ENCODE measurements at places on chromosomes 5 and 9. TPM values are rescaled to one million over a fixed set of nuclear protein-coding genes. Genes with fewer than 3 reads are reported as not detected.
A peak's percentile ranks its signal among the peaks of the same experiment; 100 is the strongest.

GRCh38 chr5:151222054-151222789, 1.7 kb downstream of the CCDC69 start:
- H3K27ac ChIP-seq: no peak overlapping the region
- no peaks in the 10 kb centered on the region for H3K36me3 ChIP-seq
- no peaks in the 10 kb centered on the region for H3K4me1 ChIP-seq
- H3K27me3 ChIP-seq: peaks cover 33% of the 10 kb centered on the region
- DNase-seq: no peak

Gene TSLP
- total RNA-seq: not detected

Gene DEPDC1B
- total RNA-seq: 142 TPM

DNA sequence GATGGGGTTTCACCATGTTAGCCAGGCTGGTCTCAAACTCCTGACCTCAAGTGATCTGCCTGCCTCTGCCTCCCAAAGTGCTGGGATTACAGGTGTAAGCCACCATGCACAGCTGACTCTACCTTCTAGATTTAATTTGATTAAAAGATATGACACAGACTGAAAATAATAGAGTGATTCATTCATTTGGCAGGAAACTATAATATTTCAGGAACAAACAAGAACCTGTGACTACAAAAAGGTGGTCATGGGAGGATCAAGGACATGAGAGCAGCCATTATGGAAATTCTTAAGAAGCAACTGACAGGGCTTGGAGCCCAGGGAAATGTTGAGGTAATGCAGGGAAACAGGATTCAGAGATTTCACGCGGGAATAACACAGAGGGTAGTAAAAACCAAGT, 265.5 kb upstream of the DAP start:
- no peak for DNase-seq
- no peak overlapping the region for H3K4me3 ChIP-seq
- H3K36me3 ChIP-seq: no peaks in the 10 kb centered on the region
- H3K27me3 ChIP-seq: no peaks in the 10 kb centered on the region

DNA sequence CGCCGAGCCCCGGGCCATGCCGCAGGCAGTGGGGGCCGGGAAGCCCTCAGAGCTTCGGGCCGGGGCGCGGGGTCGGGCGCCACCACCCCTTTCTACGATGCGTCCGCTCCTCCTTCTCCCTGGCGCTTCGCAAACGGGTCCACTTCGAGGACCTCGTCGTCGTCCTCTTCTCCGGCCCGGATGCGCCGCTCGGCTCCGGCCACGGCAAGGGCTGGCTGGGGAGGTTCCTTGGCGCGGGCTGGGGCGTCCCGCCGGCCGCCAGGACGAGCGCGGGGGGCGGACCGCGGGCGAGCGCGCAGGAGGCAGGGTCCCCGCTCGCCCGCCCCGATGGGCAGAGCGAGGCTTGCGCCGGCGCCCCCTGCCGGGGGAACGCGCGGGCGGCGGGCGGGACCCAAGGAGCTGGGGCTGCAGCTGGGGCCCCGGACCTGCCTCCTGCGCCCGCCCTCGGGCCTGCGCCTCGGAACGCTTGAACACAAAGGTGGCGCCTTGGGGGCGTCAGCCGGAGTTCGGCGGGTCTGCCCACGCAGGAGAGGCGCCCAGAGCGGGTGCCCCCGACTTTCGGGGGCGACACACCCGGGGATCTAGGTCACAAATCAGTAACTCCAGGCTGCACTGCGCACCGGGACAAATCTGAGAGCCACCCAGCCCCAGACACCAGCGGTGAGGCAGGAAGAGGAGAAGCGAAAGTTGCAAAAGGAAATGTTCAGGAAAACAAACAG, at the start of gene ROR2:
ROR2 (minus strand) TSS at position 283 of the 719 bp plus-strand sequence.
- H3K4me1 ChIP-seq: peaks cover 29% of the 10 kb centered on the region
- H3K27ac ChIP-seq: no peak within 1 kb of the TSS
- H3K4me3 ChIP-seq: peak within 1 kb of the TSS; percentile 70
- DNase-seq: peak; percentile 94
- no peaks in the 10 kb centered on the region for H3K36me3 ChIP-seq
- peaks cover 23% of the 10 kb centered on the region for H3K27me3 ChIP-seq

GRCh38 chr5:167065794-167066193, 1225.7 kb upstream of the WWC1 start:
- H3K27me3 ChIP-seq: no peaks in the 10 kb centered on the region
- peak overlapping the region; percentile 21 for H3K27ac ChIP-seq
- no peaks in the 10 kb centered on the region for H3K36me3 ChIP-seq
- no peak overlapping the region for H3K4me3 ChIP-seq
- DNase-seq: peak; percentile 68
- peaks cover 44% of the 10 kb centered on the region for H3K4me1 ChIP-seq

Gene ELAVL2
- 21.1 TPM for total RNA-seq

DNA sequence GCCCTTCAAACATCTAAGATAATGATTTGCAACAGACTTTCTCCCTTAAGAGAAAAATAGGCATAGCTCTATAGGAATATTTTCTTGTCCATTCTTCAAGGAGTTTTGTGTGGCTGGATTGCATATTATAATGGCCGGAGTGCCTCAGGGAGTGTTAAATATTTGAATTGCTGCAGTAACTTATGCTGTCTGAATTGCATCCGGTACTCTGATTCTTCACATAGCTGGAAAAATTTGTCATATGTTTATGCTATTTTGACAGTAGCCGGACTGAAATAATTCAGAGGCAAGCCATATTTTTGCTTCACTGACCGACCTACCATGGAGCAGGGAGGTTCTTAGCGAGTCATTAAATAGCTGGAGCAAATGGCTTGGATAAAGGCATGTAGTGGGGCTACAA, 621.0 kb downstream of the ACTL7B start:
- no peaks in the 10 kb centered on the region for H3K36me3 ChIP-seq
- no peak for DNase-seq
- no peaks in the 10 kb centered on the region for H3K27me3 ChIP-seq
- H3K27ac ChIP-seq: no peak overlapping the region

- H3K27me3 ChIP-seq: peaks cover 100% of the 10 kb centered on the region
- no peak overlapping the region for H3K27ac ChIP-seq
- peak overlapping the region; percentile 40 for H3K4me3 ChIP-seq
These were observed 371 bp upstream of the PITX1 start for GRCh38 chr5:135034236-135034962.

- peaks cover 18% of the 10 kb centered on the region for H3K4me1 ChIP-seq
- H3K27me3 ChIP-seq: no peaks in the 10 kb centered on the region
- peak; percentile 10 for DNase-seq
- H3K27ac ChIP-seq: no peak overlapping the region
These were observed 247.2 kb downstream of the CETN3 start for GRCh38 chr5:90162324-90162723.

DNA sequence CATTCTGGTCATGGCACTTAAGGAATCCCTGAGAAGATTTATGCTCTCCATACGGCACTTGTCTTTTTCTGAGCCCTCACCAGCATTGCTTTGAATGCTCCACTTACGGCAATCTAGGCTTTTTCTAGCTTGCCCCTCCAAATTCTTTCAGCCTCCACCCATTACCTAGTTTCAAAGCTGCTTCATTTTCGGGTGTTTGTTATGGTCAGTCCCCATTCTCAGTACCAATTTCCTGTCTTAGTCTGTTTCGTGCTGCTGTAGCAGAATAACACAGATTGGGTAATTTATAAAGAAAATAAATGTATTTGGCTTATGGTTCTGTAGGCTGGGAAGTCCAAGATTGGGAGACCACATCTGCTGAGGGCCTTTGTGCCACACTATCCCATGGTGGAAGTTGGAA, 42.0 kb downstream of the ARHGEF28 start:
- H3K27me3 ChIP-seq: no peaks in the 10 kb centered on the region
- H3K27ac ChIP-seq: no peak overlapping the region
- H3K4me1 ChIP-seq: no peaks in the 10 kb centered on the region
- no peak overlapping the region for H3K4me3 ChIP-seq

GRCh38 chr5:134432677-134433359, 21.1 kb upstream of the CDKN2AIPNL start:
- peaks cover 24% of the 10 kb centered on the region for H3K4me1 ChIP-seq
- no peaks in the 10 kb centered on the region for H3K36me3 ChIP-seq
- no peak overlapping the region for H3K4me3 ChIP-seq
- H3K27ac ChIP-seq: no peak overlapping the region
- no peak for DNase-seq

DNA sequence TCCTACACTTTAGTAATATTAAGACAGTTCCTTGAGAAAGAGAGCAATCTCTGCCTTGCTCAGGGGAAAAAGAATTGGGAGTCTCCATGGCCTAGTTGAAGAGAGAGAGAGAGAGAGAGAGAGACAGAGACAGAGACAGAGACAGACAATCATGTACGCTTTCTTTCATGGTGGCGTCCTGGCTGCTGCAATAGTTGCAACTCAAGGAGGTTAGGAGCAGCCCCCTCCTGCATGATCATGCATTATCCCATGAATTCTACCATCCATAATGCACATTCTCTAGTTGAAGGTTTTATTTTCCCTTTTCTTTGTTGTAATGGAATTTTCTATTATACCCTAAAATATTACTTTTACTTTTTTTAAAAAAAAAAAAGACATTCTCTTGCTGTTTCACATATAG, 50.7 kb downstream of the PPP2R2B start:
- no peaks in the 10 kb centered on the region for H3K36me3 ChIP-seq
- H3K27ac ChIP-seq: no peak overlapping the region
- DNase-seq: no peak
- H3K4me3 ChIP-seq: no peak overlapping the region
- H3K4me1 ChIP-seq: no peaks in the 10 kb centered on the region

- no peaks in the 10 kb centered on the region for H3K36me3 ChIP-seq
- H3K4me1 ChIP-seq: no peaks in the 10 kb centered on the region
- no peak overlapping the region for H3K4me3 ChIP-seq
- no peaks in the 10 kb centered on the region for H3K27me3 ChIP-seq
- H3K27ac ChIP-seq: no peak overlapping the region
These were observed 2.0 kb downstream of the IL31RA start for GRCh38 chr5:55853041-55853670.

Gene CFAP90
- total RNA-seq: 0.22 TPM

- H3K4me1 ChIP-seq: peaks cover 28% of the 10 kb centered on the region
- DNase-seq: no peak
- no peak overlapping the region for H3K4me3 ChIP-seq
- H3K27me3 ChIP-seq: no peaks in the 10 kb centered on the region
- H3K27ac ChIP-seq: no peak overlapping the region
These were observed 52.9 kb downstream of the ELL2 start for GRCh38 chr5:95908799-95909198.

DNA sequence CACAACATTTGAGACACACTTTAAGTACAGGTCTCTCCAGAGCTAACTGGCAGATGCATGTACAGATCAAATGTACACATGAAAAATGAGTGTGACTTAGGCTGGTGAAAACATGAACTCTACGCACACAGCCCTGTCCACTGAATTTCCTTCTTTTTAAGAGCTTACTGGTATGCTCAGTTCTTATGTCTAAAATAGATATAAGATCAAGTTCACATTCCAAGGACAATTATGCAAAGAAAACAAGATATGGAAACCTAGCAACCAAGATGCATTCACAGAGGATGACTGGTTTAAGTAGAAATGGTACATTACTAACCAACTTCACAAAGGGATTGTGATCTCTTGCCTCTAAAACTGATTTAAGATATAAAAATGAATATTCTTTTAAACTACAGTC, 56.7 kb downstream of the TLE1 start:
- no peak for DNase-seq
- H3K36me3 ChIP-seq: no peaks in the 10 kb centered on the region
- H3K4me1 ChIP-seq: peaks cover 39% of the 10 kb centered on the region
- no peak overlapping the region for H3K4me3 ChIP-seq
- H3K27me3 ChIP-seq: no peaks in the 10 kb centered on the region

DNA sequence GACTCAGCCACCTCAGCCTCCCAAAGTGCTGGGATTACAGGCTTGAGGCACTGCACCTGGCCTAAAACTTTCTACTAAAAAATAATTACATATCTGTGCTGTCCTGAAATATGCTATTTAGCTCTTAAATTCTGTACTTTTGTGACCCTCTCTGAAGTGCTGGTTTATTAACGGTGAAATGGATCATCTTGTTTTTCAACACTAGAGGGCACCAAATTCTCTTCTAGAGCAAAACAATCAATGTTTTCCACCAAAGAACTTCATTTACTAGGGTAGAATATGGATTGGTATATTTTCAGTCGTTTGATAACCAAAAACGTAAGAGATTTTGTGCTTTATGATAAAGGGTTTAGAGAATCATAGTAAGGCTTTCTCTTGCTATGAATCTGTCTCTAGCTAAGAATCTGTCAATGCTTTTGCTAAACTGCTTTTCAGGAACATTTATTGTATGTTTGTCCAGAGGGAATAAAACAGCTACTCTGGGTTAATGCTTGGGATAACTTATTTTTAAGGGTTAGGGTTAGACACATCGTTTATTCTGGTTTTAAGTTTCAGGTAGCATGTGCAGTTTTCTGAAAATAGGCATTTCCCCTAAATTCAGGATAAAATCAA, 63.6 kb downstream of the RNF180 start:
- H3K27me3 ChIP-seq: no peaks in the 10 kb centered on the region
- H3K36me3 ChIP-seq: no peaks in the 10 kb centered on the region
- no peak overlapping the region for H3K4me3 ChIP-seq
- H3K4me1 ChIP-seq: no peaks in the 10 kb centered on the region
- peak; percentile 53 for DNase-seq
- H3K27ac ChIP-seq: no peak overlapping the region

DNA sequence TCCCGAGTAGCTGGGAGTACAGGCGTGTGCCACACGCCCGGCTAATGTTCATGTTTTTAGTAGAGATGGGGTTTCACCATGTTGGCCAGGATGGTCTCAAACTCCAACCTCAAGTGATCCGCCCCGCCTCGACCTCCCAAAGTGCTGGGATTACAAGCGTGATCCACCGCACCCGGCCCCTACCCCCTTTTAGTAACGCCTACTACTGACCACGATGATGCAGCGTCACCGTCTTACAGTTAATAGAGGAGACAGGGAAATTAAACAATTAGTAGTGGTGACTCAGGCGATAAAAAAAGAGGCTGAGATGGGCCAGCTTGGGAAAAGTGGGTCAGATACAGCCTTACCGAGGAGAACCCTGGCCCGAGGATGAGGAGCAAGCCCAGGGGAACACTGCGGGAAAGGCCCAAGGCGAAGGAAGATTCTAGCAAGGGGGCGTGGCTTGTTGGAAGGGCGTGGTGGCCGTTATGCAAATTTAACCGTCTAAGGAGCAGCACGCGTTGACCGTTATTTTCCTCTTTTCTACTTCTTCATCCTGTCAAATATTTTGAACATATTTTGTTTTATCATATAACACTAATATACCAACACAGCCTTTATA, 1.6 kb upstream of the SETX start:
- no peak for DNase-seq
- H3K36me3 ChIP-seq: no peaks in the 10 kb centered on the region
- H3K4me3 ChIP-seq: no peak overlapping the region
- peaks cover 9% of the 10 kb centered on the region for H3K4me1 ChIP-seq

Gene FGF10
- total RNA-seq: 1.3 TPM

Gene GOLGA1
- 9.5 TPM for total RNA-seq

GRCh38 chr9:72980183-72980582, 27.3 kb upstream of the ALDH1A1 start:
- H3K27me3 ChIP-seq: no peaks in the 10 kb centered on the region
- H3K4me1 ChIP-seq: no peaks in the 10 kb centered on the region
- no peak overlapping the region for H3K27ac ChIP-seq
- no peak overlapping the region for H3K4me3 ChIP-seq
- no peak for DNase-seq
- H3K36me3 ChIP-seq: no peaks in the 10 kb centered on the region

Gene RASEF
- total RNA-seq: 0.21 TPM

GRCh38 chr9:120940573-120940972, 14.0 kb upstream of the TRAF1 start:
- no peak overlapping the region for H3K4me3 ChIP-seq
- DNase-seq: no peak
- peaks cover 29% of the 10 kb centered on the region for H3K4me1 ChIP-seq
- no peaks in the 10 kb centered on the region for H3K27me3 ChIP-seq
- H3K27ac ChIP-seq: no peak overlapping the region

All from neural progenitor cell (in vitro differentiated cells).